ENCODE measurements at places on chromosomes 5 and 9.

GRCh38 chr9:100619665-100620064, 41.8 kb downstream of the CAVIN4 start:
- DNase-seq, result no peak

DNA sequence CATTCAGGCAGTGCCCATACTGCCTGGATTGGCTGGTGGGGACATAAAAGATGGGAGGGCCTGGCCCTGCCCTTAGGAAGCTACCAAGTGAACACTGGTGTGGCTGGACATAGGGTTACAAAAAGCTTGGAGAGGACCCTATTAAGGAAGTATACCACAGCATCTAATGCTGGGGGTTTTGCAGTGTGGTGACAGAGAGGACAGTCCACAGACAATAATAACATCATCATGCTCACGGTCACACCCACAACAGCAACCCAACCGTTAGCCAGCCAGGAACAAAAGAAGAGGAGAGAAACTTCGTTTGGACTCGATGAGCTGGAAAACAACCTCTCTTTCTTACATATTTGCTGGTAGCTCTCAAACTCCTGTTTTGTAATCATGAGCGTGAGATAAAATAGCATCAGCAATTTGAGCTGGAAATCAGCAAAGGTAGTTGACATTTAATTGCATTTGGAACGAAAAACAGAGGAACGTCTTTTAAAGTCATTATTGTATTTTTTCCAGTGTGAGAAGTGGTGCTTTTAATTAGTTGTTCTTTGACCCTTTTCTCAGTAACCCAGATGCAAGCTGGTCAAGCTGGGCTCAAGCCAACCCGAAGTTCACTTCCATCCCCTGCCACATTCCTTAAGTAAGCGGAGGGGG, 73.4 kb downstream of the NSG2 start:
- DNase-seq, result no peak

- DNase-seq, result no peak
Observed at GRCh38 chr9:96163161-96163560, 138.8 kb downstream of the HSD17B3 start.

DNA sequence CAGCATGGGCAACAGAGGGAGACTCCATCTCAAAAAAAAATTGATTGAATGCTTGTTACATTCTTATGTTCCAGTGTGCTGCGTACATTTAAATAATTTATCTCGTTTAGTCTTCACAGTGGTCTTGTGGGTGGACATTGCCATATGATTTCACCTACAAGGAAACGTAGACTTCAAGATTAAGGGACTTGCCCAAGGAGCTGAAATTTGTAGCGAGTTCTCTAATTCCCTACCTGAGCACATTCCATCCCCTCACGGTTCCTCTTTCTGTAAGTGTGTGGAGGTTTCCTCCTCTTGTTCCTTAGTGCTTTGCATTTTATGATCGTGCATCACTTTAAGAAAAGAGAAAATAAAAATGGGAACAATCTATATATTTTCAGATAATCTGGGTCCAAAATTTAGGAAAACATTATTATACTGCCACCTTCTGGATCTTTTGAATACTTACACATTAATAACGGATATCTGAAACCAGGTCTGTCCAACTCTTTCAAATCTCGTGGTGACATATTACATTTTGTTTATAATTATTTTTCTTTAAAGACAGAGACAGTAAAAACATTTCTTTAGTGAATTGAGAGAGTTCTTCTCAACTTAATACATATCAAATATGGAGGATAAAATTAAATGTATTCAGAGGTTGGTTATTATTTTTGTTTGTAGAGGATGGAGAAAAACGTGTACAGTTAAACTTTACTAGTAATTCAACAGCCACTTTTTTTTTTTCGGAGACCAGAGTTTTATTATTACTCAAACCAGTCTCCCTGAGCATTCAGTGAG, 29.9 kb upstream of the C7 start:
- DNase-seq, result no peak

DNA sequence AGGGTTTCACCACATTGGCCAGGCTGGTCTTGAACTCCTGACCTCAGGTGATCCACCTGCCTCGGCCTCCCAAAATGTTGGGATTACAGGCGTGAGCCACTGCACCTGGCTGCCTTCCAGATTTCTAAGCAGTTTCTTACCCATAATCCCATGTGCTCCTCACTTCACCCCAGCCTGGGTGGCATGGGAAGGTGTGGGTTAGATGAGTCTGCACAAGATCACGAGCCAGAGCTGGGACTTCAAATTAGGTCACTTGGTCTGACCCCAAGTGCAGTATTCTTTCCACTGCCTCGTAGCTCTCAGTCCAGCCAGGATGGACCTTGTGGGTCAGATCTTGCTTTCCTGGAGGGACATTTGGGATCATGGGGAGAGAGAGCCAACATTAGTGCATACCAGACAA, 37.5 kb upstream of the STRBP start:
- DNase-seq, result no peak

All from AG04450 (cell line).